ENCODE measurements at places on chromosomes 2 and 18.
A peak's percentile ranks its signal among the peaks of the same experiment; 100 is the strongest.

- DNase-seq = no peak
These were observed 24.5 kb downstream of the KCNF1 start for GRCh38 chr2:10935953-10936942.

DNA sequence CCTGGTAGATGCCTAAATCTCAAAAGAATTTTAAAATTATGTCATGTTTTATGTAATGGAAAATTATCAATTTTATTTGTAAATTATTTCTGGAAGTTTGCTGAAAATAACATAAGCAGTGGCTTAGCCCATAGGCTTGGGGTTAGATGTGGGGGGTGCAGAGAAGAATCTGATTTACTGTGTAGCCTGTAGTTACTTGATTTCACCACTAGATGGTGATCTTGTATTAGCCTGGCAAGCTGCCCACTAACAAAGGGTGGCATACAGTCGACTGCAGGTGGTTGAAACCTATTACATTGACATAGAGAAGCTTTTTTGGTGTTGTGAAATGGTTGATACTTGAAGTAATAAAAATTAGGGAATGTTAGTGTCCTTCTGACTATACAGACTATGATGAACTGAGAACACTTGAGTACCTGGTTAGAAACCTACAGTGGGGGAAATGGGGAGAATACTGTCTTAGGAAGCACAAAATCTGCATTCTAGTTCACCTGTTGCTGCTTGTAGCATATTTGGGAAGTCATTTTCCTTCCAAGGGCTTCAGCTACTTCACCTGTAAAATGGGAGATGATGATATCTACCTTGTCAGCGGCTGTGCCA, 191.0 kb upstream of the LHCGR start:
- peak; percentile 13 for DNase-seq

GRCh38 chr2:86249579-86250391, 50.5 kb downstream of the MRPL35 start:
- no peak for DNase-seq

- no peak for DNase-seq
These were observed 121.8 kb downstream of the SETBP1 start for GRCh38 chr18:44802508-44802907.

DNA sequence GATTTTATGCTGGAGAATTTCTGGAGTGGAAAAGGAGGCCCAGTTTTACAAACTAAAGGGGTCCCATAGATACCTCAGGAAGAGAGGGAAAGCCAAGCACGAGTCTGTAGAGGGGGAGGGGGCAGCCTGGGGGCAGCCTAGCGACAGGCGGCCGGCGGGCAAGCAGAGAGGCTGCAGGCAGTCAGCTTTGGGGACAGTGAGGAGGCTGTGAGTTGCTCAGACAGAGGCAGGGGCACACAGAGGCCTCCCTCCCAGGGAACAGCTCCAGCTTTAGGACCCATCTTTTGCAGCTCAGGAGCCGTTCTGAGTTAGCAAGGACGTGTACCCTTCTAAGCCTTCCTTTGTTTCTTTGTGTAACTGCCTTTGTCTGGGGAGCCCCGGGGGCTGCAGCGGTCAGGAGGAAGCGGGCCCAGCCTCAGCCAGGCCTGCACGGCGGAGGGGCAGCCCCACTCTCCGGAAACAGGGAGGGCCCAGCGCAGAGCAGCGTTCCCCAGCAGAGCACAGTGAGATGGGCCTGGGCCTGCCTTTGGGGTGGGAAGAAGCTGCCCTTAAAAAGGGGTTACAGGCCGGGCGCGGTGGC, 41.1 kb upstream of the RALBP1 start:
- no peak for DNase-seq

DNA sequence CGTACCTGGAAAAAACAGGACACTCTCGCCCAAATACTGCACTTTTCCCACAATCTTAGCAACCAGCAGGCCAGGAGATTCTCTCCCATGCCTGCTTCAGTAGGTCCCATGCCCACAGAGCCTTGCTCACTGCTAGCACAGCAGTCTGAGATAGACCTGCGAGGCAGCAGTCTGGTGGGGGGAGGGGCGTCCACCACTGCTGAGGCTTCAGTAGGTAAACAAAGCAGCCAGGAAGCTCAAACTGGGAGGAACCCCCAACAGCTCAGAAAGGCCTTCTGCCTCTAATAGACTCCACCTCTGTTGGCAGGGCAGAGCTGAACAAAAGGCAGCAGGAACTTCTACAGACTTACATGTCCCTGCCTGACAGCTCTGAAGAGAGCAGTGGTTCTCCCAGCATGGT, 1202.8 kb upstream of the ACVR2A start:
- DNase-seq = no peak

DNA sequence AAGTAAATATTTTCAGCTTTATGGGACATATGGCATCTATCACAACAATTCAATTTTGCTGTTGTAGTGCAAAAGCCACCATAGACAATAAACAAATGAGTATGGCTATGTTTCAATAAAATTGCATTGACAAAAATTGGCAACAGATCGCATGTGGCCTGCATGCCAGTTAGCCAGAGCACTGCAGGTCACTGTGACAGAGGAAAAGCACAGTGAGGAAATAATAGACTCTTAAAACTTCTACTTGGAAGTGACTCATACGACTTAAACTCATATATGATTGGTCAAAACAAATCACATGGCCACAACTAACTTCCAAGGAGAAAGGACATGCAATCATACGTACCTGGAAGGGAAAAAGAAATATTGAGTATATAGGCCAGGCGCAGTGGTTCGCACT, 44.4 kb downstream of the EXOC6B start:
- no peak for DNase-seq

GRCh38 chr2:95009412-95009811, 16.1 kb upstream of the MAL start:
- DNase-seq = no peak

- DNase-seq = no peak
These were observed 120.0 kb upstream of the STK17B start for GRCh38 chr2:196291426-196291825.

DNA sequence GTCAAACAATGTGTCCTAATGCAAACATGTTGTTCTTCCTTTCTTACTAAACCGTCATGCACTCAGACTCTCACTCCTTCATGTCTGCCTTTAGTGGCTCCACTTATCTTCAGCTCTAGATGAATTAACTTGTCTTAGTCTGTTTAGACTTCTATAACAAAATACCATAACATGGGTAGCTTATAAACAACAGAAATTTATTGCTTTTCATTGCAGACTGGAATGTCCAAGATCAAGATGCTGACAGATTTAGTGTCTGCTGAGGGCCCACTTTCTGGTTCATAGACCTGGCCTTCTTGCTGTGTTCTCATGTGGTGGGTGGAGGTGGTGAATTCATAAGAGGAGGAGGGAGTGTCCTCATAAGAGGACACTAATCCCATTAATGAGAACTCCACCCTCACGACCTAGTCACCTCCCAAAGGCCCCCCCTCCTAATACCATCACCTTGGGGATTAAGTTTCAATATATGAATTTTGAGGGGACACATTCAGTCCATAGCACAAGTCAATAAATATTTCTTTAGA, 32.3 kb downstream of the RALBP1 start:
- no peak for DNase-seq

- DNase-seq = no peak
These were observed 210.9 kb upstream of the TMEM200C start for GRCh38 chr18:6106091-6106685.

- no peak for DNase-seq
These were observed 85.3 kb upstream of the EFEMP1 start for GRCh38 chr2:56008661-56009431.

GRCh38 chr2:207505728-207506127, 24.0 kb upstream of the CREB1 start:
- DNase-seq = peak; percentile 71

- DNase-seq = no peak
These were observed 260.7 kb upstream of the MGAT5 start for GRCh38 chr2:133993160-133993559.

- DNase-seq = no peak
These were observed 625.6 kb upstream of the CDH2 start for GRCh38 chr18:28802546-28802945.

- DNase-seq = no peak
These were observed 78.4 kb downstream of the LIMS1 start for GRCh38 chr2:108612514-108613183.

DNA sequence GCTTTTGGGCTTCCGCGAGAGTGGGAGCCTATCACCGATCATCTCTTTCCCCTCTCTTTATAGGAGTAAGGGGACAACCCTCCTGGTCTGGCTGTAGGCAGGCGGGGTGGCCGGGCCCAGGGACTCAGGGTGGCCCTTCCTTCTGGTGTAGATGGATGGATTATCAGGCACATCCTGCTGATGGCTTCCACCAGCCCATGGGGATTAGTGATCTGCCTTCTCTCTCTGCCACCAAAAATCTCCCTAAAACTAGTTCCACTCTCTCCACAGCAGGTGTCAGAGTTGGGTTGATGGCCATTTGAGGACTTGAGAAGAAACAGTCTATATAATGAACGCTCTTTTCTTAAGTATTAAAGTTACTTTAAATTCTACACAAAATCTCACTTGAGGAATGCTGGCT, 37.4 kb downstream of the NCK2 start:
- DNase-seq = no peak

DNA sequence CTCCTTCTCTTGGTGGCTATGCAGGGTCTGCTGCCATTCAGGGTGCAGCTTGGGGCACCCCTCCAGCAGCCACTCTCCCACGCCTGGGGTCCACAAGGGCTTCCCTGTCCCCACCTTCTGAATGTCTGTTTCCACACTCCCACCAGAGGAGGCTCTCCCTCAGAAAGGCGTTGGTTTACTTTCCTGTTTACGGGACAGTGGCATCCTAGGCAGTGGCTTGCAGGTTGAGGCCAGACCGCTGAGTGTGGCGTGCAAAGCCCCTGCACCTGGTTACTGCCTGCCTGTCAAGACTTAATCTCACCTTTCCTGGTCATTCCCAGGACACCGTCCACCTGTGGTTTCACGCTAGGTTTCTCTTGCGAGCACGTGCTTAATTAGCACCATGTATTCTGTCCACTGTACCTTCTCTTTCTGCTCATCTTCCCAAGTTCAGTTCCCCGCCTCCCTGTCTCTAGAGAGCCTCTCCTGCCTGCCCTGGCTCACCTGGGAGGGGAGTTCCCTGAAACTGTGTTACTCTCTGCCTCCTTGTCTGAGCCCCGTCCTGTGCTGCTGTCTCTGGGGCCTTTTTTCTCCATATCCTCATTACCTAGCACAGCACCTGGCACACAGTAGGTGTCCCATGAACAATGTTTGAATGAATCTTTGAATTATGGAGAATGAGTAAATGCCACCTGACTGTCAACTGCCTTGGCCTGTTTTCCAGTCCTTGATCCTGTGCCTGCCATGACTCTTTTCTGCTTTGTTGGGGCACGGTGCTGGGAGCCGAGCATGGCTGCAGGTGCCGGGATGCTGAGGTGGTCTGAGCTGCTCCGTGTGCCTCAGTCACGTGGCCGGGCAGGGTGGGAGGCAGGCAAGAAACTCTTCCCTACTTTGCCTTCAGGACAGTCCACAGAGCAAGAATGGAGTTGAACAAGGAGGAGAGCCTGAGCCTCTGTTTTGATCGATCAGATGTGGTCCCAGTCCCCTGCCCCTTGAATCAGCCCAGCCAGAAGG, 56.4 kb downstream of the ARHGEF4 start:
- DNase-seq = no peak

- DNase-seq = no peak
These were observed 580 bp downstream of the TMEM163 start for GRCh38 chr2:134718023-134718816.

DNA sequence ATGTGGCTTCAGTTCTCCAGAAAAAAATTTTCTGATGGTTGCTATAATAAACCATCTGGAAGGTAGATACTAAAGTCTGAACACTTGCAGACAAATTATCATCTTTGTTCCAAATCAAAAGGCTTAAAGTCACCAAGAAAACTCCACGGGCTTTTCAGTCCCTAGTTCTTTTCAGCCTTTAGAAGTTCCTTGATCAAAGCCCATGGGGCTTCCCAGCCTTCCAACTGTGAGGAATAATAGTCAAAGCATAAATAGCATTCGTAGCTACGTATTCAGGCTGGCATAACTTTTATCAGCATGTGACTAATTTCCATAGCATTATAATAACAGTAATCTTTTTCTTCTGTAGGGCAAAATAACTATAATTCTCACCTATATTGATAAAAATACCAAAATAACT, 13.9 kb downstream of the SCG2 start:
- no peak for DNase-seq

DNA sequence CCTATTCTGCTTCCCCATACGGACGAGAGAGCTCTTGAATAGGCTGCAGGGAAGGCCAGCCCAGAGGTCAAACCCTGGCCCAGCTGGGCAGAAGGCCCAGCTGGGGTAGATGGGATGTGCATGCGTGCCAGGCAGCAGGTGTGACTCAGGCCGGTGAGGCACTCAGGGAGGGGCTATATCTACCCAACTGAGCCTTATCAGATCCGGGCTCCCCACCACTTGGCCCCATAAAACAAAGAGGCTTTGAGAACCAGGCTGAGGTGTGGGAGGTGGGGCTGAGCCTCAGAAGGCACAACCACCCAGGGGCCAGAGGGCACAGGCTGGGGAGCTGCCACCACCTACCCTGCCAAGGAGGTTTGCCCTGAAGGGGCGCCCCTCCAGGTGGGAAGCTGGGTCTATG, 8.0 kb upstream of the CFAP65 start:
- DNase-seq = no peak

GRCh38 chr2:126467367-126468054, 188.4 kb upstream of the GYPC start:
- no peak for DNase-seq

DNA sequence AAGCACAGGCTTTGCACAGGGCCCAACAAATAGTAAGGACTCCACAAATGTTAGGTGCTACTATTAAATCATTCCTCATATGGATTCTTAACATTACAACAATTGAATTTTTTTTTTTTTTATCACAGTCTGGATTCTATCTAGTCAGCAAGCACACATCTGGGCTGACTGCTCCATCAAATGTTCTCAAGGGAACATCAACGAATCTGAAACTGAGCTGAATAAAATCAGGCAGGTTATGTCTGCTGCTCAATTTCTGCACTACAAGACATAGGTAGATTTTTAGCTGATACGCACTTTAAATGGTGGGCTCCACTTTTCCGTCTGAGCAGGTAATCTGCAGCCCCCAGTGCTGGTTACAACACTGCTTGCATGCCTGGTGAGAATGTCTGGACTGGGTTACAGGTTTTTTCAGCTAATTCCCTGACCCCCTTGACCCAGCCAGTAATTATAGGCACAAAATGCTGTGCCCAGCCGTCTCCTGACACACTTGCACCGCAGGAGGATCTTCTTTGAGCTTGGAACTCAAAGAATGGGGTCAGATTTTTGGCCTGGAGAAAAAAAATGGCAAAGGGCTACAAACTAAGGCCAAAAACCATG, 44.6 kb downstream of the ADD2 start:
- no peak for DNase-seq

- DNase-seq = peak; percentile 81
These were observed 32.1 kb downstream of the E2F6 start for GRCh38 chr2:11433822-11434221.

Data from inflammatory macrophage treated with lipopolysaccharide for 1 hour (primary cell).